ENCODE measurements at places on chromosomes 5 and 9.

DNA sequence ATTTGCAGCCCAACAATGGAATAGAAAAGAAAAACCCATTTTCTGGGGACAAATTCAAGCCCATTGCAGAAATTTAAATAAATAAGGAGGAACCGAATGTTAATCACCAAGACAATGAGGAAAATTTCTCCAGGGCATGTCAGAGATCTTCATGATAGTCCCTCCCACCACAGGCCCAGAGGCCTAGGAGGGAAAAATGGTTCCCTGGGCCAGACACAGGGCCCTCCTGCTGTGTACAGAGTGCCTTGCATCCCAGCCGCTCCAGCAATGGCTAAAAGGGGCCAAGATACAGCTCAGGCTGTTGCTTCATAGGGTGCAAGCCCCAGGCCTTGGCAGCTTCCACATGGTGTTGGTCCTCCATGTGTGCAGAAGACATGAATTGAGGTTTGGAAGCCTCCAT lies 73.4 kb upstream of the FOXE1 start:
- DNase-seq, result no peak

- DNase-seq, result no peak
Measured at GRCh38 chr5:88829054-88829453, 53.9 kb downstream of the MEF2C start.

DNA sequence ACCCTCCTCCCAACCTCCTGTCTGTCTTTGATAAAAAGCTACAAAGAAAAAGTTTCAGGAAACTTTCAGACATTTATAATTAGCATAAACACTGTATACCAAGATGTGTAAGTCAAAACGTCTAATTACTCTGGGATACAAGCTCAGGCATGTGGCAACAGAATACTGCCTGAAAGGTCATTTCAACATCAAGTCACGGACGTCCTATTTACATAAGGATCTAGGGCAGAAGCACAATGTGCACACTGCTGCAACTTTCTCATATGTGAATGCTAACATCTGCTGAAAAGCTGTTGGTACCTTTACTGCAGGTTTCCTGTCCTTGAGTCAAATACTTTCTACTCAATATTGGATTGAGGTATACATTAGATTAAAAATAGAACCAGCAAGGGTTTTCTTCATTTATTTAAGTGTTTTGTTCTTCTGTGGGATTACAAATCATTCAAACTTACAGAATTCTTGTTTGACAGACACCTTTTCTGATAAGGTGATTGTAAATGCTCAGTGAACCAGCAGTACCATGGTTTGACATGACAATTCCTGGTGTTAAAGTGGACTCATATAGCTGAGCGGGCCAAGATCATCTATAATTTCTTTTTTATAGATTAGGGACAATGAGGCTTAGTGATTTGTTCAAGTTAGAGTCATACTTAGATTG lies 36.8 kb downstream of the ELL2 start:
- DNase-seq, result no peak

- DNase-seq, result no peak
Measured at GRCh38 chr5:68778484-68778883, 315.3 kb upstream of the SLC30A5 start.

DNA sequence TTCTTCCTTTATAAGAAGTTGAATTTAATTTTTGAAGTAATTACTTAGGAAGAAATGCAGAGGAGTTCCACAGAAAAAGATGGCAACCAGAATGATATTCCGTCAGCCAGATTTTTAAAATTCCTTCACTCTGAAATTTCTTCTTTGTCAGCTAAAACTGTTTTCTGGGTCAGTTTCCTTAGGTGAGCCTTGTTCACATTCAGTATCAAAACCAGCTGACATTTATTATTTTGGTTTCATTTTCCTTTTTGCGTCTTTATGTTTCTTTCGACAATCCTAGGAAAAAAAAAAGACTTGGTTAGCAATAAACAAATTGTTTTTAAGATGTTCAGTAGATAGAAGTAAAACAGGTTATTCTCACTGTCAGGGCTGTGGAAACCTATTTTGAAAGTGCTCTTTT lies 4.1 kb upstream of the IARS1 start:
- DNase-seq, result no peak

DNA sequence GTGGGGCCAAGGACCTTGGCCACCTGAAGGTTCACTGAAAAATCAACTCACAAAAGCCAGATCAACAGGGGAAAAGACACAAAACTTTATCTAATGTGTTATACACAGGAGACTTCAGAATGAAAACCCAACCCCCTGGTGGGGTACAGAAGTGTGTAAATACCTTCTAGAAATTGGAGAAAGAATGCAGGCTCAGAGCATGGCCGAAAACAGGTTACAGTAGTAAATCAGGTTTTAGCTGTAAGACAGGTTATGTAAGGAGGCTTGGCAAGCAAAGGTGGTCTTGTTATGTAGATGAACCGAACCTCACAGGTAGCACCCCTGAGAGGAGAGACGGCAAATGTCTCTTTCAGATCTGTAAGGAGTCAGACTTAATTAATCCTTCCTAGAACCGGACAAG lies 10.0 kb downstream of the CEMIP2 start:
- no peak for DNase-seq

- no peak for DNase-seq
Measured at GRCh38 chr5:152264645-152265254, 140.3 kb downstream of the NMUR2 start.

DNA sequence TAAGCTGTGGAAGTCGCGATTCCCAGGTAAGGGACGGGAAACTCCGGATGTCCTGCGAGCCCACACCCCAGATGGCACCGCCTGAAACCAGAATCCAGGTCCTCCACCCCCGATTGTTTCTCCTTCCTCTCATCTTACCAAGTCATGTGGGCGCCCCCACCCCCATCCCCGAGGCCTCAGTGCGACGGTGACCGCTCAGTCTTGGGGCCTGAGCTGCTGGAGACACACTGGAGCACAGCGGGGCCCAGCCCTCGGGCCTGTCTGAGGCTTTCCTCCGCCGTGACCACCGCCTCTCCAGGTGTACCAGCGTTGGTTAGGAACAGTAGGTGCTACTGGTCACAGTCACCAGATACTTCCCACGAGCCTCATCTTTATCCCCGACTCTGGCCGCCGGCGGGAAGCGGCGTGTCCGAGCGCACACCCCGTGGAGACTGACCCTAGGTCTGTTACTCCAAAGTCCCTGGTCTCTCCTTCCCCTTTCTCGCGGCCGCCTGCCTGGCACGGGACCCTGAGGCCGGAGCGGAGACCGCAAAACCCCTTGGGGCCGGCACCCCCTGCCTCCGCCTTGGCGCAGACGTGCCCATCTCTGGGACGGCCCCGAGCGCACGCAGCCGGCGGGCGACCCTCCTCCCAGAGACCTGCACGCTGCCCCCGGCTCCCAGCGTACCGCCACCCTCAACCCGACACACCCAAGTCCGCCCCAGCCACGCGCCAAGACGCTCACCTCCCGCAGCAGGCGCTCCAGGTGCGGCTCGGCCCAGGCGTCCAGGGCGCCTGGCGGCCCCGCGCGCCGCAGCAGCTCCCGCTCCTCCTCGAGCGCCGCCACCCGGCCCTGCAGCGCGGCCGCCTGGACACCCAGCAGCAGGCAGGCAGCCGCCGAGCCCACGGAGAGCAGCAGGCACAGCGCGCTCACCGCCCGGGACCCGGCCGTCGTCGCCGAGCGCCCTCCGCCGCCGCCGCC lies 733 bp downstream of the COL23A1 start:
- DNase-seq, result no peak

GRCh38 chr5:140084541-140084940 lies 29.4 kb upstream of the PURA start:
- DNase-seq, result no peak

- no peak for DNase-seq
Measured at GRCh38 chr5:143297756-143298155, 105.7 kb downstream of the NR3C1 start.

DNA sequence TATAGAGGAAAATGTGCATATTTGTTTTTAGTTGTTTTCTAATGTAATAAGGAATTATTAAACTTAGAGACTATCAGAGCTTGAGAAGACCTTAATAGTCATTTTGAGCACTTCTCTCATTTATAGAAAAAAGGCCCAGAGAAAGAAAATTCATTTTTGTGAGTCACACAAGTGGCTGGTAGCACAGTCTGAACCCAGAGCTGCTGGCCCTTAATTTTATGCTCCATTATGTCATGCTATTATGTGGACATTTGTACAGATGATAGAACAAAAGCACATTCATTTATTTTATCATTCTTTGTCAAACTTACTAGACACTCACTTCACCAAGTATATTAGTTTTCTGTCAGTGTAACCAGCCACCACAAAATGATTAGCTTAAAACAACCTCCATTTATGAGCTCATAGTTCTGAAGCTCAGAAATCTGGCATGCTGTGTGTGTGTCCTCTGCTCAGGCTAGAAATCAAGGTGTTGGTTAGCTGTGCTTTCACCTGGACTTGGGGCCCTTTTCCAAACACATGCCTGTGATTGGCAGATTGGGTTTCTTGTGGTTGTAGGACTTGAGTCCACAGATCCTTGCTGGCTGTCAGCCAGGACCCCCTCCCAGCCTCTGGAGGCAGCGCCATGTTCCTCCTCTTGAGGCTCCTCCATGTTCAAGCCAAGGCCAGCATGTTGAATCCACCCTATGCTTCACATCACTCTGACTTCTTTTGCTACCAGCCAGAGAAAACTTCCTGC lies 188.9 kb downstream of the ARHGAP26 start:
- no peak for DNase-seq

DNA sequence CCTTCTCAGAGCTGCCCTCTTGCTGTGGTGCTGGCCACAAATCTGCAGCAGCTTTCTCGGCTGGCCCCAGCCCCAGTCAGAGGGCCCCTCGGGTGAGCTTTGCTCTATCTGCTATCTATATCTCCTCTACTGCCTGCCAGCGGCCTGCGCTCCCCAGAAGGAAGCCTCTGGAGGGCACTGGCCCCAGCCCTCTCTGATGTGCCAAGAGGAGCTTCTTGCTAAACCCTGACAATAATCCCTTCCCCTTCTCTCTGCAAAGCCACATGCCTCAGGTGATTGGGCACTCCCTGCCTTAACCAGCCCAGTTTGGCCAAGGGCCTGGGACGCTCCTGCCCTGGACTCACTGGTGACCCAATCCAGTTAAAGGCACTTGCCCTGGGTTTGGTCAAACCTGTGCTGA lies 42.7 kb downstream of the CAMK2A start:
- DNase-seq, result no peak

- DNase-seq, result no peak
Measured at GRCh38 chr5:57346328-57346727, 136.3 kb downstream of the ACTBL2 start.

GRCh38 chr5:60365001-60365400 lies 335.0 kb downstream of the DEPDC1B start:
- DNase-seq, result no peak

- no peak for DNase-seq
Measured at GRCh38 chr5:147081311-147081764, 153.5 kb upstream of the STK32A start.

DNA sequence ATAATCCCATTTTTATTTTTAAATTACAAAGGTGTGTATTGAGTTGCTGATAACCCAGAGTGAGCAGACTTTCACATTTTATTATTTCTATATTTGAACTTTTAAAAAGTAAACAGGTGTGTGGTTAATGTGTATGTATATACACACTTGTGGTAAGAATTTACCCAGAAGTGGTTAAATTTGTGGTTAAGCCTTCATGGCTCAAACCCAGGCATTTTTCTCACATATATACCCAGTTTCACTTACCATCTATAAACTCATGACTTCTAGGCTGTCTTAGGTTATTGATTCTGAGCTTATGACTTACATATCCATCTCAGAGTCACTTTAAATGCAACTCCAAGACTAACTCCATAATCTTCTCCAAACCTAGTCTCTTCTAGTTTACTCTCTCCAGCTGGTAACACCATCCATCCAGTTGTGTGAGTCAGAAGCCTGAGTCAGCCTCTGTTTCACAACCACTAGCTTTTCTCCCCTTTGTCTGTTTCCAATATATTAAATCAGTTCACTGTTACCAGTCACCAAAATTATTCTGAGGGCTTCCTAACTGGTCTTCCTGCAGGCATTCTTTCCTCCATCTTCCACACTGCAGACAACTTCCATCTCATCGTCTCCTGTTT lies 20.2 kb downstream of the ZBED3 start:
- DNase-seq, result no peak

- no peak for DNase-seq
Measured at GRCh38 chr5:6822068-6822467, 108.8 kb downstream of the TENT4A start.

DNA sequence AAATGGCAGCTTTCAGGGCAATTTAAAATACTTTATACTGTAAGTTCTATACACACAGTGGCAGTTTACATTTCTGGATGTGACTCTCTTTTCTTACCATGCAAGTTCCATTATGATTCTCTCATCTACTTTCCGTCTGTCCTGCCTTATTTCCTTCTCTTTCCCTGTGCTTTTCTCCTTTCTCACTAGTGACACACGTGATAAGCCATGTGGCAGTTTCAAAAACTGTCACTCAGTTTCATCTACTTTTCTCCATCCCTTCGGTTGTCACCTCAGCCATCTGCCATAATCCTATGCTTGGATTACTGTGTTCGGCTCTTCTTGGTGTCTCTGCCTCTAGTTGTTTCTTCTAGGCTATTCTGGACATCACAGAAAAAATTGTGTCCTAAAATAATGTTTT lies 46.8 kb upstream of the ATG10 start:
- no peak for DNase-seq

- no peak for DNase-seq
Measured at GRCh38 chr9:14906000-14906399, 4.2 kb downstream of the FREM1 start.

DNA sequence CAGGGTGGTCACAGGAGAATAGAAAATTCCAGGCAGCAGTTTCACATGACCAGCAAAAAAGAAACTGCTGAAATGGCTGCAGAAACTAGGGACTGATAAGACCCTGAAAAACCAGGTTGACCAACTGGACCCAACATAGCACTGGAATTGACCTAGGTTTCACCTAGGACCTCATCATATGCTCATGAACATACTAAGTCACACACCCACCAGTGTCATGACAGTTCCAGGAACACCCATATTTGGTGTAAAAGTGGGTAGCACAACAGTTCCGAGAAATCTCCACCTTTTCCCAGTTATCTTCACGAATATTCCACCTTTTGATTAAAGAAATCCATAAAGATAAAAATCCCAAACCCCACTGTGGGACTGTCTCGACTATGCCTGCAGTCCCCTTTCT lies 182.2 kb downstream of the AGTPBP1 start:
- DNase-seq, result no peak

GRCh38 chr5:74021126-74021525 lies 395.1 kb downstream of the ARHGEF28 start:
- no peak for DNase-seq

Measured in esophagus squamous epithelium (tissue), 5 donors.